Activated T-cell treated with anti-CD3 and anti-CD28 coated beads for 48 hours (primary cell): ENCODE measurements at places on chromosomes 7 and 10.

- no peak for DNase-seq
Observed at GRCh38 chr7:158265743-158266080, 321.9 kb downstream of the PTPRN2 start.

- DNase-seq = no peak
Observed at GRCh38 chr7:101553771-101554445, 75.2 kb downstream of the MYL10 start.

DNA sequence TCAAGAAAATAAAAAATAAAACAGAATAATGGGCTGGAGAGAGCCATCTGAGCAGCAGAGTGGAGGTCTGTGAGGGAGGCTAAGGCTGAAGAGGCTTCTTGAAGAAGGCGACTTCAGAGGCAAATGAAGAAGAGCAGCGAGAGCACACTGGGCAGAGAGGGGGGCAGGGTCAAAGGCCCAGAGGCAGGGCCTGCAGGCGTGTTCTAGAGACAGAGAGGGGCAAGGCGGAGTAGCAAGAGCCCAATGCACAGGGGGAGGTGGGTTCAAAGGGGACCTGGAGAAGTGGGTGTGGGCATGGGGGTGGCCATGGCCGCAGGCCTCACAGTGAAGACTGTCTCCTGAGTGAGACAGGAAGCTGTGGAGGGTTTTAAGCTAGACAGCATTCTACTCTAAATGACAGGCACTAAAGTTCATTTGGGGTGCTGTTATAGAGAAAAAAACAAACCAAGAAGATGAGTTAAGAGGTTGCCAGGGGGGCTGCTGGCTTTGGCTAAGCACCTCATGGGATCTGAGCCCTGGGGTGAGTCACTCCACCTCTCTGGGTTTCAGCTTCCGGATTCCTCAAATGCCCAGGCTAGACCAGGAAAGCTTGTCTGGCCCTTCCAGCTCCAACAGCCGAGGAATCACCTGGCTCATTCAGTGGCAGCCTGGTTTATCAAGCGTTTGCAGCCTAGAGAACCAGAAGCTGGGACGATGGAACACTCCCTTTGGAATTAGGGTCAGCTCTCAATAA lies 81.7 kb downstream of the DLG5 start:
- no peak for DNase-seq

- DNase-seq = no peak
Observed at GRCh38 chr10:24926557-24926956, 25.8 kb downstream of the PRTFDC1 start.

DNA sequence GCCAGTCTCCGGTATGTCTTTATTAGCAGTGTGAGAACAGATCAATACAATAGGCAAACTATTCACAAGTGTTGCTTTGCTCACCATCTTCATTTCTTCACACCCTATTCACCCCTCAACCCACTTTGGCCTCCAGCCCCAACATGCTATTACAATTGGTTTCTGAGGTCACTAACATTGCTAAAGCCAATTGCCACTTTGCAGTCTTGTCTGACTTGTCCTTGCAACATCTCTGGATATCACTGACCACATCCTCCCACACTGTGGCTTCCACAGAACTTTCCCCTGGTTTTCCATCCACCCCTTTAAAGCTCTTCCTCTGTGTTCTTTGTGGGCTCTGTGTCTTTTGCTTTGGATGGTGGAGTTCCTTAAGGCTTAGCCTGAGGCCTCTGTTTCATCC lies 5.2 kb upstream of the APBB1IP start:
- no peak for DNase-seq

DNA sequence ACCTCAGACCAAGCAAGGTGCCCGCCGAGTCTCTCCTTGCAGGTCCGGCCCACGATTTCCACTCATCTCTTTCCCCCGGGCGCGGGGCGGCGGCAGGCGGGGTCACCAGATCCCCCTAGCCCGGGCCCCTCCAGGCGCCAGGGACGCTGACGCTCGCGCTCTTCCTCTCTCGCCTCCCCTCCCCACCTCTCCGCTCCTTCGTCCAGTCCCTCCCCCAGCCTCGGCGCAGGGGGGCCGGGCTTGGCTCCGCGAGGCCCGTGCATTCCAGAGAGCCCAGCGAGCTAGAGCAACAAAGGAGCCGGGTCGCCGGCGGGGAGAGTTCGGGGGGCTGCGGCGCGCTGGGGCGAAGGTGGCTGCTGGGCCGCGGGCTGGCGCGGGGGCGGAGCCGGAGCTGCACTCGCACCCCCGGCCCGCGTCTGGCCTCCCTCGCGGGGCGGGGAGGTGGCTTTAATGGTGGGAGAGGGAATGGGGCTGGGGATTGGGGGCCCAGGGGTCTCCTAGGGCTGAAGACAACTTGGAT lies at the start of gene SMO:
TSS of gene SMO (plus strand) at position 262 of the 520 bp plus-strand sequence. CDS start 519 bp downstream, outside the sequence.
- no peak for DNase-seq

DNA sequence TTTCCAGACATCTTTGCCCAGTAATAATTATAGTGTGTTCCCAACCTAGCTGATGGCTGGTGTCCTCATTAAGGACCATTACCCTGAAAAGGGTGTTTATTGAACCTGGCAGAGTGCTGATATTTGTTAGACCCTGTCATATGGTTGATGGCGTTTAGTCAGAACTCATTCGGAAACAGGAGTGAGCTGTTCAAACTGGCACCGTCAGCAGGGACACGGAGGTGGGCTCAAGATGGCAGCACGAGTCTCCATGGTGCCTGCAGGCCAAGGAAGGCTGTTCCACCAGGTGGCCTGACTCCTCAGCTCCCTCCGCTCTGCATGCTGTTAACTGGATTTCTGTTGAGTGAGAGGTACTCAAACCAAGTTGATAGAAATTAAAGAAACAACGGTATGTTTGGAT lies 589.1 kb upstream of the MGMT start:
- DNase-seq = no peak

DNA sequence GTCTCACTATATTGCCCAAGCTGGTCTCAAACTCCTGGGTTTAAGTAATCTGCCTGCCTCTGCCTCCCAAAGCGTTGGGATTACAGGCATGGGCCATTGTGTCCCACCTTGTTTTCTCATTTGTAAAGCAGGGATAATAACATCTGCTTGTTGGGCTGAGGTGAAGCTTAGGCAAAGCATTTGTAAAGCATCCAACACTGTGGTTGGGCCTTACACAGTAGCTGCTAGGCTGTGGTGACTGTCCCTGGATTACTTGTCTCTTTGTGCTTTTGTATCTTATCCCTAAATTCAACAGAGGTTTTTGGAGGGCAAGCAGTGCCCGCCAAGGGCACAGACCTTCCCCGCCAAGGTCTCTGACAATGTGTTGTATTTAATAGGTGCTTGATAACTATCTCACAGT lies 14.3 kb downstream of the HKDC1 start:
- DNase-seq = no peak

DNA sequence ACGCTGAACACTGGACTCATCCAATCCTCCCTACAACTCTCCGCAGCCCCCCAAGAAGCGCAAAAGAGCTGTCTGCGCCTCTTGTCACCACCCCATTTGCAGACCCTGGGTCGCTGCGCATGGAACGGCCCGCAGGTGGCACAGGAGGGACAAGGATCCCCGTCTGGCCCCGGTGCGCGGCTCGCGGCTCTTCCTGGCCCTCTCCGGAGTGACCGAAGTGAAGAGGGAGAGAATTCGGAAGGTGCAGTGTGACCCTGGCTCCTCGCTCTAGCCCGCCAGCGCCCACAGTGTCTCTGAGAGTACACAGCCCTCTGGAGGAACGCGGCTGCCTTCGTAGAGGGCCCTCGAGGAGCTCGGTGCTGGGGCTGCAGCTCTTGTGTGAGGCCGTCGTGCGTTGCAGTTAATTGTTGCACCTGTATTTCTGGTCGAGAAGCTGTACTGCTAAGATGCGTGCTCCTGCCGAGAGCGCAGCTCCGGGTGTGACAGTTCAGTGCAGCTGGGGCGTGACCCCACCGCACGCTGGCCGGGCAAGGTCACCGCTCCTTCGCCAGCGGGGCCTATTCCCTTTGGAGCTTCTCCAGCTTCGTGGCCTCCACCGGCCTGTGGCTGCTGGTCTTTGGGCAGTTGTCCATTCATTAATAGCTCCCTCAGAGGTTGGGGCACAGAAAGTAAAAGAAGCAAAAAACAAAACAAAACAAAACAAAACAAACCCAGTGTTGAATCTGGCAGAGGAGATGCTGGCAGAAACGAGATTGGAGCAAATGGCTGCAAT lies 119.0 kb downstream of the SEC23IP start:
- DNase-seq = no peak

- DNase-seq = no peak
Observed at GRCh38 chr7:105643384-105643783, 62.1 kb upstream of the EFCAB10 start.

DNA sequence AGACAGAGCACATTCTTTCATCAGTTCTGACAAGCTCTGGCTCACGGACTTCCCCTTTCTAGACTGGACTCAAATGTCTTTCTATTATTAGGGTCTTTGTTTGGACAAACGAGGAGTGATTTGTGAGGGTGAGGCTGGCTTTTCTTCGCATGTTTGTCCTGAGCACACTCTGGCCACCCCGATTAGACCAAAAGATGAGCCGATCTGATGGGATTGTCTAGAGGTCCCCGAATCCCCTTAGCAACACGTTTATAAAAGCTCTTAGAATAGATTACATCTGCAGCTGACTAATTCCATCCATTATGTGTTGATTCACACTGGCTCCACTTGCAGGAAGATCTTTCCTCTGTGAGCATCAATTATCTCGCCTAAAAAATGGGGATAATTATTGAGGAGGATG lies 675.4 kb upstream of the AUTS2 start:
- DNase-seq = no peak

GRCh38 chr7:66771795-66772194 lies 31.3 kb downstream of the RABGEF1 start:
- DNase-seq = no peak

DNA sequence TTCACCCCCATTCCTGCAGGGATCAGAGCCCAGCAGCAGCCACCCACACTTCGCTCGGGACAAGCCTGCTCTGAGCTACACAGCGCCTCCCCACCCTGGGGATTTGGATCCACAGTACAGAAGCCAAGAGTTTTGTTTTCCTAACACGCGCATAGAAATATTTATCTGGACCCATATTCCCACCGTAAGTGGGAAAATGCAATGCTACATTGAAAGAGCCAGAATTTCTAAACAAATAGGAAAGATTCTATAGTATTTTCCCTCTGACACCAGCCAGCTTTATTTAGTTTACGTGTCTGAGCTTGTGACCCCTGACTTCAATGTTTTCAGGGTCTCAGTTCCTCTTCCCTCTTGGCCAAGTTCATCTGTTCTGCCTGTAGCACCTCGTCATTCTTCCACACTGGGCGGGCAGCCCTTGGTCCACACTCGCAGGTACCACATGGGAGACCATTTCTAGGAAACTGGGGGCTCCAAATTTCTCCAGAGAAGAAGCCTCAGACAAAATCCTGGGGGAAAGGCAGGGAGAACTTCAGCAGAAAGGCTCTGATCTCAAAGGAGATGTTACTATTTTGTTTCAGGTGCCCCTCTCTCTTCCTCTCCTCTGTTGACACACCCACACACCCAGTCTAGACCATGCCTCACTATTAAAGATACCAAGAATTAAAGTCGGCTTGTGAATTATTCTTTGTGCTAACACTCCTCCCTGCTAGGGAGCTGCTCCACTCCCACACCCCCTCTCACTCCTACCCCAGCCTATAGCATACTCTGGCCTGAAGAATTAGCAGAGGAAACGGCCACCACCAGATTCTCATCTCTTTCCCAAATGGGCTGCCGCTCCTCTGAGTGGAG lies 116.0 kb upstream of the PCGF5 start:
- DNase-seq = no peak

DNA sequence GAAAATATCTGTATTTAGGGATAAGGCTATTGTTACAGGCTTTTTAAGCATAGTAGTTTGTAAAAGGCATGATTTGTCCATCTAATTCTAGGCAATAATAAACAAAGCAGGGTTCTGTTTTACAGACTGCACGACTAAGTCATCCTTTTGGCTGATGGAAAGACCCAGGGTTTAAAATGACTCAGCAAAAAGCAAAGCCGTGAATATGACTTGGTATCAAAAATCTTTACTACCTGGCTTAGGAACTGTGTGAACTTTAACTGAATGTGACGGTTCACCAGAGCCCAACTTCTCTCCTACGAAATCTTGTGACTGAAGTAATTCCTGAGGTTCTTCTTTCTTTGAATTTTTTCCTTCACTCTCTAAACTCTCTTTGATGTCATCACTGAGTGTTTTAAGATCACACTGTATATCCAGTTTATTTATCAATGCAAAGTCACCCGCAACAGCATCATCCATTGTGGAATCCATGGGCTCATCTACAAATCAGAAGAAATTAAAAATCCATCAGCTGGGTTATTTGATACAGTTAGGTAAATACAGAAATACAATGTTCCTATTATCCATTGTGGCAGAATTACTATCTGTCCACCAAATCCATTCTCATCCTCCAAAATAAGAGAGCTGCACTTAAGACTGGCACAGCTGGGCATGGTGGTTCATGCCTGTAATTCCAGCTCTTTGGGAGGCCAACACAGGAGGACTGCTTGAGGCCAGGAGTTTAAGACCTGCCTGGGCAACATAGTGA lies 17.0 kb downstream of the ATE1 start:
- no peak for DNase-seq
